ENCODE measurements at places on chromosomes 4 and X.

- DNase-seq, result no peak
Observed at GRCh38 chr4:7299010-7299907, 106.9 kb downstream of the SORCS2 start.

DNA sequence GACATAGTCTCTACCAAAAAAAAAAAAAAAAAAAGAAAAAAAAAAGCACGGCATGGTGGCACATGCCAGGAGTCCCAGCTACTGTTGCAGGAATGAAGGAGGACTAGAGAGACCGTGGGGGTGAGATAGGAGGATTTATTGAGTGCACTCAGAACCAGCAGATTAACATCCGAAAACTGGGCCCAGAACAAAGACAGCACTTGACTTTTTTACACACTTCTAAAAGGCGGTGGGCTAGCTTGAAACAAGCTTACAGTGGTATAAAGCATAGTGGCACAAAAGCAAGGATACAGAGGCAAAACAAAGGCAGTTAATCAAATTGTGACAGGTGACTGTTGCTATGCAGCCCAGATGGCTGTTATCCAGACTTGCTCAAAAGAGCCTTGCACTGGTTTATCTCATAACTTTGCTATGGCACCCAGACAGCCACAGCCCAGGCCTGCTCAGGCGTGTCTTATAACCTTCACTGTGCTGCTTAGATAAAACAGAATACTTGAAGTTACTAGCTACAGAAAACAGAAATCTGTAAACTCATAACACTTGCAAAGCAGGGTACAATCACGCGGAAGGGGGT, 9.9 kb upstream of the PI4K2B start:
- DNase-seq, result no peak

DNA sequence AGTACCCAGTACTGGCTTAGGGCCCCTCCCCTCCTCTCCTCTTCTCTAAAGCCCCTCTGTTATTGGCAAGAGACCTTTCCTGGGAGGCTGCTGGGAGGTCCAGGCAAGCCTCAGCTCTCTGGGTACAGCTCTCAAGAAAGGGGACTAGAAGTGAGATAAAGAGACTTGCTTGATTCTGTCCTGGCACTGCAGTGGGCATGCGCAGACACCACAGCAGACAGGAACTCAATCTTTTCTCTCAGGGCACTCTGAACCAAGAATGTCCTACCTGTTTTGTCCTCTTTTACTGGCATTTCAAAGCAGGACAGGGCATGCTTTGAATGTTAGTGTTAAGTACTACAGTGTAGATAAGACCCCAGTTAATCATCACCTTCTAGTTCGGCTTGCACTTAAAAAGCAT, 74.9 kb downstream of the NYX start:
- DNase-seq, result no peak

GRCh38 chrX:18149454-18149853, 71.2 kb downstream of the BEND2 start:
- DNase-seq, result no peak

GRCh38 chr4:41280010-41280409, 23.3 kb downstream of the UCHL1 start:
- DNase-seq, result no peak

DNA sequence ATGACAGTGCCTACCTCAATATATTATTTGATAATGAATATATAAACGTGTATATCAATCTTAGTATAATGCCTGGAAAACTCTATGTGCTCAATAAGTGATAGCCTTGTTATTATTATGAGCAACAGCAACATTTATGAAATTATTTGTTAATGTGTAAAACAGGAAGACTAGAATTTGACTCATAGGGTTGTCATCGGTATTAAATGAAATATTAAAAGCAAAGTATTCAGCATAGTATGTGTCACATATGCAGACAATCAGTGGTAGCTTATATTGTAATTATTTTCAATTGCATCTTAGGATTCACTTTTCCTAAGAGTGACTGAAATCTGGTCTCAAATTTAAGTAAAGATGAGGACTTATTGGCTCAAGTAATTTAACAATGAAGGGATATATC, 24.6 kb downstream of the SPANXD start:
- DNase-seq, result no peak

Measured in stimulated activated CD8-positive, alpha-beta memory T cell treated with anti-CD3 and anti-CD28 coated beads, Interleukin-4, amount 100 ng/mL, for 4 hours (primary cell).